Osteoblast (primary cell): ENCODE measurements at places on chromosomes 5 and 9. TPM values are rescaled to one million over a fixed set of nuclear protein-coding genes. Genes with fewer than 3 reads are reported as not detected.

DNA sequence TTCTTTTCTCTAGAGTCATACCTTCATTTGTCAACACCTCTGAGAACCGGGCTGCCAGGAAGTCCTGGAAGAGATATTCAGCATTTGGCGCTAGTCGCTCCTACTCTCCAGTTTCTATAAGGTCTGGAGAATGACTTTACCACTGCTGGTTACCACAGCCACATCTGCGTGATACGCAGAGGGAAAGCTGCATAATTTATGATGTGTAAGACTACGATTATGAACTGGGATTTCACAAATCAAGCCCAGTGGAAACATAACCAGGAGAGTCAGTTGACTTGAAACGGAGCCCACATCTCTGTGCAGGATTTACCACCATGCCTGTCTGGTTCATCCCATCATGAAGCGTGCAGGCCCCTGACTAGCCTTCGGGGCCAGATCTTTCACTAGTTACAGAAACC is 72.6 kb downstream of the FGF1 start:
- no peak for DNase-seq

- no peak for DNase-seq
Measured at GRCh38 chr5:100832252-100833230, 70.5 kb downstream of the ST8SIA4 start.

DNA sequence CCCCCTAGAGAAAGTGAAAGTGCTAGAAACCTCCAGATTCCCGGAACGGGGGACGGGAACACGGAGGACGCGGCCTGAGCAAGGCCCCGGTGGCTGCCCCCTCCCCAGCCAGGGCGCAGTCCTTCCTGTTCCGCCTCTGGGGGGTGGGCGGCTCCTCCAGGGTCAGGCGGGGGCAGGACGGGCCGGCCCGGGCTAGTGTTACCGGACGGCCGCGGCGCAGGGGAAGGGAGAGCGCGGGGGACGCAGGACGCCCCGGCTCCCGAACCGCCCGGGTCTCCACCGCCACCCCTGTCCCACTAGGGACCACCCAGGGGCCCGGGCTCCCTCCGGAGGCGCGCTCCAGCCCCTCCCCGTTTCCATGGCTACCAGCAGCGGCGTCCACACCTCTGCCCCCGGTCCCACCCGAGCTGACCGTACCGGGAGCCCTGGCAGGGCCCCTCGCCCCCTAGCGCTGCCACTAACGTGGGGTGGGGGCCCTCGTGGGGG is 579 bp downstream of the SLC12A7 start:
- DNase-seq = peak; percentile 97

- DNase-seq = no peak
Measured at GRCh38 chr5:72515211-72515610, 8.0 kb upstream of the ZNF366 start.

The ABO gene
- total RNA-seq = not detected in 2 replicates

The UBTD2 gene
- total RNA-seq = 37.6 and 38.3 TPM in 2 replicates

DNA sequence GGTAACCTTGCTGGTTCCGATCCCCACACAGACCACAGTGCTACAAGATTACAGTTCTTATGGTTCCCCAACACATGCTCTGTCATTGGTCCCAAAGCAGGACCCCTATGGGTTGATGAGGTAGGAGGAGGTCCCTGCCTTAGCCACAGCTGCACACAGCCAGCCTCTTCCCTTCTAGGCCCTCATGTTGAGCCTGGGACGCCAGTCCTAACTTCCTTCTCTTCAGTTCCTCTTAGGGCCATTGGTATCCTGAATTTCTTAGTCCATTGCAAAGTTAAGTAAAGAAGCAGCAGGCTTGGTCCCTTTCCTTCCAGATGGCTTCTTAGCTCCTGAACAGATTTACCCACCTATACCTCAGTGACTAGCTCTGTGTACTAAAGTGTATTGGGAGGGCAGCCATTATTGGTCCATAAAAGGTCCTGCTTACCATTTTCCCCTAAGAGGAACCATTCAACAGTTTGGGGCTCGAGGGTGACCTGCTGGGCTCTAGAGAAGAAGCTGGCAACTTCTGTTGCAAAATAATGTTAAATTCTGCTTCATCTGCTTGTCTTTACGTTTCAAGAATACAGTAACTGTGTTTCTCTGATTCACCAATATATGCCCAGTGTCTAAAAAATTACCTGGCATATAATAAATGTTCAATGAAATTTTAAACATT is 50.2 kb downstream of the PDCD1LG2 start:
- DNase-seq = no peak

The AQP3 gene
- total RNA-seq = 0.72 and 0.88 TPM in 2 replicates

DNA sequence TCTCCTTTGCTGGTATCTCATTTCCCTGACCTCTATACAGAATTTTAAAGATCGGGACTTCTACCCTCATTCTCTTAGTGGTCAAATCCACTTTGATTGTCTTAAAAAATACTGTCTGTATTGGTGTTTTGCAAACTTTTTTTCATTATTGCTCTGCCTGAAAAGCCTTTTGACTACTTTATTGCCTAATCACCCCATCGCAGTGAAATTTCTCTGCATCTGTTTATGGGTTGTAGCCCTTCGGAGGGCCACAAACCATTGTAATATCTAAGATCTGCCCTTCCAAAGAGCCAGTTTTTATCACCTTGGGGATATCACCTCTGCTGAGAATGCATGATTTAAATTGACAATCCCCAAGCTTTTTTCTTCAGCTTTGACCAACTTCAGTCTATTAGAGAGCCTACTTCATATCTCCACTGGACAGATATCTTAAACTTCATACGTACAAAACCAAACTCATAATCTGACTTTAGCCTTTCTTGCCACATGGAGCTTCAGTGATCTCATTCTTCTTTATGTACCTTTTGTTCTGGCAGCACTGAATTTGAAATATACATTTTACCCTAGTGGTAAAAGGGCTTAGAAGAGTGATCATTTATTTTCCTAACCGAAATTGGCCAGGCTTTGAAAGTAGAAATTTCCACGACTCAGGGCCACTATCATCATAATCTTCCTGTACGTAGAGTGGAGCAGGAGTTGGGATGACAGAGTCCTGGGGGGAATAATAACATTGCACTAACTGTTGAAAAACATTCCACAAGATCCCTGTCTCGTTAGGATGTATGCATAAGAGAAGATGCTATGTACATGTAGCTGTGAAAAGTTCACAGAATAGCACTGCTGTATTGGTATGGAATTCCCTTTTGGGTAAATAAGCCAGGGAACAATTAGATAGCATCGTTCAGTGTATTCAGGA is 21.4 kb downstream of the KIF2A start:
- no peak for DNase-seq

GRCh38 chr9:71966601-71967000 is 55.2 kb downstream of the C9orf85 start:
- DNase-seq = no peak

The MCC gene
- 40.1 and 45.6 TPM in 2 replicates for total RNA-seq

- DNase-seq = no peak
Measured at GRCh38 chr5:21784487-21784886, 1068.7 kb downstream of the CDH12 start.

GRCh38 chr5:66645039-66645438 is 48.8 kb downstream of the MAST4 start:
- no peak for DNase-seq

- DNase-seq = peak; percentile 67
Measured at GRCh38 chr5:38598994-38599617, 42.7 kb upstream of the LIFR start.

The KCNIP1 gene
- not detected in 2 replicates for total RNA-seq

DNA sequence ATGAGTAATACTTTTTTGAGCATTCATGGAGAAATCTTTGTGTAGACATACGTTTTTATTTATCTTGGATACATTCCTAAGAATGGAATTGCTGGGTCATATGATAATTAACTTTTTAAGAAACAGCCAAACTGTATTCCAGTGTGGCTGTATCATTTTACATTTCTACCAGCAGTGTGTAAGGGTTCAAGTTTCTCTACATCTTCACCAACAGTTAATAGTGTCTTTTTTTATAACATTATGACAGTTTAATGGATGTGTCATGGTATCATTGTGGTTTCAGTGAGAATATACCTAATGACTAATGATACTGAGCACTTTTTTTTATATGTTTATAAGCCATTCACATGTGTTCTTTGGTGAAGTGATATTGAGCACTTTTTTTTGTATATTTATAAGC is 52.4 kb downstream of the NIPBL start:
- DNase-seq = no peak

The ENHO gene
- under 0.01 and 0.29 TPM in 2 replicates for total RNA-seq

DNA sequence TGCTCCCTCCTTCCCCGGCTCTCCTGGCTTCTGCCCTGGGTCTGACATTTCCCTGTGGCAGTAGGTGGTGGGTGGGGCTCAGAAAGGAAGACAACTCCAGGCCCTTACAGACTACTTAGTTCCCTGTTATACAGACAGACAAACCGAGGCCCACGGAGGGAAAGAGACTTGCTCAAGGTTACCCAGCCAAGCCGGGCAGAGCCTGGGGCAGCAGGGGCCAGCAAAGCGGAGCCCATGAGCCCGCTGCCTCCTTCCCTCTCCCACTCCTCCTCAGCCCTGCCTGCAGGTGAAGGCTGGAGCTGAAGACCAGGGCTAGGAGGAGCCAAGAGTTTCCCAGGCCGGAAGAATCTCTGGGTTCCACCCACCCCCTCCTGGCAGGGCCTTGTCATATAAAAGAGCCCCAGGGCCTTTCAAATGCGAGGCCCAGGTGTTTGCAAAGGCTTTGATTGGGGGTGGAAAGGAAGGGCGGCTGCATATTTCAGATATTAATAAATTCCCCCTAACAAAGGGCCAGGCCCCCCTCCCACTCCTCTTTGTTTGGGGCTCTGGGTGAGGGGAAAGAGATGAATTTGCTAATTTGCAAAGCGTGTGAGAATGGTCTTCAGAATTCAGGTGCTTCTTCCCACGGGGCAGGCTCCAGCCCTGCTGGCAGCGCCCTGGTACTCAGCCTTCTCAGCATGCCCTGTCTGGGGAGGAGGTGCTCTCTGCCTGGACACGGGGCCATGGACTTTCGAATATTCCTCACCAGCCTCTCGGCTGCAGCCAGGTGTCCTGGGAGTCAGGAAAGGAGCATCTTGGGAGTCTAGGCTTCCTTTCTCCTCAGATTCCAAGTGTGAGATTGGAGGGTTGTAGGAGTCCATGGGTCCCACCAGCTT is 21.5 kb downstream of the SLC6A7 start:
- no peak for DNase-seq

DNA sequence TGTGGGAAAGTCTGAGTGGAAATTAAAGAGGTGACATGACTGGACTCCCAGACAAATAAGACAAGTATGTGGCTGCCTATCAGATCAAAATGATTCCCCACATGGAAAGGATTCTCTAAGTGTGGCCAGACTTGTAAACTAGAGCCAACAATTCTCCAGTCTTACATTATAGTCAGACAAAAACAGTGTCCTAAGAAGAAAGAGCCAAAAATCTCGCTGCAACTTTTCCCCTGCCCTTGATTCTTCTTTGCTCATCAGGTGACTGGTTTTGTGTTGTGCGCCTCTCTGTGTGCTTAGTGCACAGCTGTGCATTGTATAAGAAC is 164.2 kb upstream of the TARS1 start:
- DNase-seq = no peak

The AGXT2 gene
- not detected in 2 replicates for total RNA-seq

DNA sequence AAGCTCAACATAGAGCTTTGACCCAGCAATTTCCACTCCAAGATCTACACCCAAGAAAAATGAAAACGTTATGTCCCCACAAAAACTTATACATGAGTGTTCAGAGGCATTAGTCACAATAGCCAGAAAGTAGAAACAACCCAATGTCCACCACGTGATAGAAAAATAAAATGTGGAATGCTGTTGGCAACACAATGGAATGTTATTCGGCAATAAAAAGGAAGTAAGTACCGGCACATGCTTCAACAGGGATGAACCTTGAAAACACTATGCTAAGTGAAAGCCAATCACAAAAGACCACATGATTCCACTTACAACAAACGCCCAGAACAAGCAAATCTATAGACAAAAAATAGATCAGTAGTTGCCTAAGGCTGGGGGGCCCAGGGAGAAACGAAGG is 6.0 kb downstream of the UBQLN1 start:
- no peak for DNase-seq

GRCh38 chr5:55829956-55830355 is 21.2 kb upstream of the IL31RA start:
- DNase-seq = no peak

GRCh38 chr5:173602423-173602822 is 14.0 kb downstream of the BOD1 start:
- no peak for DNase-seq

DNA sequence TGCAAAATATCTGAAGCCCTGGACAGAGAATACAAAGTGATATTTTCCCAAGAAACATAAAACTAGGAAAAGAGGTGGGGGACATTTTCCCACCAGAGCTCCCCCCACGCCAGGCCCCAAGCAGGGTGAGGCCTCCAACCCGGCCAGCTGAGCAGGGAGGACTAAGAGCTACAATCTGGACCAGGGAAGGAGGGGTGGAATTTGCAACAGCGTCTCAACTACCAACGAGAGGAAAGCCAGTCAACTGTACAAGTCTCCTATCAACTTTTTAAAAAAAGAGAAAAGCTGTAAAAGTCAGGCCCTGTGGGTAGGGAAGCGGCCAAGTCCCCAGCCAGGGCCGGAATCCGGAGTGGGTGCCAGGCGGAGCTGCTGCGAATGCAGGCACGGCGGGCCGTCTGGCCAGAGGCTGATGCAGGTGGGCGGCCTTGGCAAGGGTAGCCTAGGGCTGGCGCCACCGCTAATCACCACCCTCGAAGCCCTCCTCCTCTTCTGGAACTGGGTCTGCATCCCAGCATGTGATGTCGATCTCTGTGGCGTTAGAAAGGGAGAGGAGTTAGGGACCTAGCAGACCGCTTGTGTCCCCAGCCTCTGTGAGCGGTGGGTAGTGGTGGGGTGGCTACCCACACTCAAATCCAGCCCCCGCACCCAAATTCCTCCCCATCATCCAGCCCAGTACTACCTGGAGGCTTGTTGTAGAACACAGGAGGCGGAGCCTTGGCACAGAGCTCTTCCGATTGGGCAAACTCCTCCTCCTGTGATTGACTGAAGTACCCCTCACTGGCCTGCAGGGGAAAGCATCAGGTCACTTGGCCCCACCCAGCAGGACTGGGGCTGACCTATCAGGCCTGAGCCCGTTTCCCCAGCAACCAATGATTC is 10.6 kb downstream of the PRR7 start:
- peak; percentile 100 for DNase-seq

DNA sequence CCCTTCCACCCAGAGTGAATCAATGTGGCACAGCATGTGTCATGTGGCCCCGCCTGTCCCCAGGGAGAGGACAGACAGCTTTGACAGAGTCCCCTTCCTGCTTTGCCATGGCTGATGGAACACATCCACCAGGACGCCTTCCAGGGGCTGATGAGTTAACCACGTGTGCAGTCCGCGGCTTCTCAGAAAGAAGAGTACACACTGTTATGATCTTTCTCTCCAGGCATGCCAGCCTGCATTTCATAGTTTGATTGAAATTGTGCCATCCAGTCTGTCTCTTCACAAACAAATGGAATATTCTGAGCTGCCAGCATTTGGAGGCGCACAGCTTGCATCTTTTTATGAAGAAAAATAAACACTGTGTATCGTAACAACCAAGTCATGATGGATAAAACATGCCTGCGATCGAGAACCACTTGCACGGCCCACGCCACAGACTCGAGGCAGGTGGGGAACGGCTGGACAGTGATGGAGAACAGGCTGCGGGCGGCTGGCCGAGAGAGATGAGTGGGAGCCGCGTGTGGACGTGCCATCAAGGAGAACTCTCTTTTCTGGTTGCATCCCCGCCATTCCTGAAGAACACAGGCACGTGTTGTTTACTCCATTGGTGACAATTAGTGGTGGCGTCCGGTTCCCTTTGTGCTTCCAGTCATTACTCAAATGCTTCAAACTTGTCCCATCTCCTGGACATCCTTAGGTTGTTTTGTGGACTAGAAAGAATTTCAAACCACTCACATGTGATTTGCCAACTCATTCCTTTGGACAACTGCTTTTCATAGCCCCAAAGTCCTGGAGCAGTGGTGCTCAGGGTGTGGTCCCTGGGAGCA is 220.2 kb downstream of the AGTPBP1 start:
- DNase-seq = no peak

The CD14 gene
- 1.8 and 4.0 TPM in 2 replicates for total RNA-seq
